CD4-positive, alpha-beta memory T cell (primary cell): ENCODE measurements at places on chromosomes 2 and 18. TPM values are rescaled to one million over a fixed set of nuclear protein-coding genes. Genes with fewer than 3 reads are reported as not detected.

The GCA gene
- total RNA-seq = 11.9 TPM

The TEX44 gene
- not detected for total RNA-seq

The ORC4 gene
- total RNA-seq = 59.4 TPM

The DCAF17 gene
- 30.3 TPM for total RNA-seq

The RAB27B gene
- total RNA-seq = 2.2 TPM

The LIPG gene
- total RNA-seq = not detected

The FEV gene
- not detected for total RNA-seq

The PTH2R gene
- total RNA-seq = not detected

The CACNB4 gene
- 0.47 TPM for total RNA-seq

The C2orf66 gene
- not detected for total RNA-seq

The CRYGD gene
- not detected for total RNA-seq

The DCC gene
- not detected for total RNA-seq

The ANKRD30BL gene
- total RNA-seq = not detected

The CPLX4 gene
- not detected for total RNA-seq

The CFC1 gene
- total RNA-seq = not detected

The AQP12A gene
- not detected for total RNA-seq

The LYG1 gene
- 3.3 TPM for total RNA-seq

The NTSR2 gene
- total RNA-seq = not detected

The GREB1 gene
- 1.1 TPM for total RNA-seq

The PROM2 gene
- total RNA-seq = 1.1 TPM

The PRKAG3 gene
- not detected for total RNA-seq

The SFTPB gene
- not detected for total RNA-seq

The NT5C1B gene
- not detected for total RNA-seq

The TCF23 gene
- not detected for total RNA-seq

The RGPD3 gene
- 0.47 TPM for total RNA-seq

The CD302 gene
- 0.81 TPM for total RNA-seq

The B4GALT6 gene
- total RNA-seq = 0.67 TPM

The TNFAIP6 gene
- total RNA-seq = not detected

The C18orf54 gene
- total RNA-seq = 3.8 TPM

The VWC2L gene
- not detected for total RNA-seq

The LONRF2 gene
- total RNA-seq = 0.06 TPM
